ENCODE measurements at places on chromosomes 12 and 14.

DNA sequence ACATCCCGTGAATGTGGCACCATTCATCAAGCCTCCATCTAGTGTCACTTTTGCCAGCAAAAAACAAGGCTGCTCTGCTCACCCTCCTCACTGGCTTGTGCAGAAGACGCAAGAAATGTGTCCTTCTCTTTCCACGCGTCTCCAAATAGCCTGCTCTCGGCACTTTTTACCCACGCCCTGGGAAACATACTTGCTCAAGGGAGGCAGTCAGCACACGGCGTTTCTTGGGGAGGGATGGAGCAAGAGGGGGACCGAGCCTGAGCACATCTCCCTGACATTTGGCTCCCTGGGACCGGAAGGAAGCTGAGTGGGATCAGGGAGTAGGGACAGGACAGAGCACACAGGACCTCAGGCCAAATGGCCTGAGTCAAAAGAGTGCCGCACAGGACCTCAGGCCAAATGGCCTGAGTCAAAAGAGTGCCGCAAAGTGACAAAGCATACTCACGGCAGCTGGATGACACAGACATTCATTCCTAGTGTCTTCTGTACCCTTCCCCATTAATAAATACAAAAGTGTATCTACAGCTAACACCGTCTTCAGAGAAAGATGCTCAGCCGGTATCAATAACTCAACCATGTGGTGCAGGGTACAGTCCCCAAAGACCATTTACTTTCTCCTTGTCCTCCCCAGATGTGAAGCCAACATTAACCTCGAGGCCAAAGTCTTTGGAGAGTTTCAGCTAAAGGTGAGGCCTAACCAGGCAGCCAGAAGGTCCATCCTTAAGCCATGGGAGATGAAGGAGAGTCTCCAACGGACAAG lies 7.1 kb downstream of the BCL11B start:
- DNase-seq: no peak

DNA sequence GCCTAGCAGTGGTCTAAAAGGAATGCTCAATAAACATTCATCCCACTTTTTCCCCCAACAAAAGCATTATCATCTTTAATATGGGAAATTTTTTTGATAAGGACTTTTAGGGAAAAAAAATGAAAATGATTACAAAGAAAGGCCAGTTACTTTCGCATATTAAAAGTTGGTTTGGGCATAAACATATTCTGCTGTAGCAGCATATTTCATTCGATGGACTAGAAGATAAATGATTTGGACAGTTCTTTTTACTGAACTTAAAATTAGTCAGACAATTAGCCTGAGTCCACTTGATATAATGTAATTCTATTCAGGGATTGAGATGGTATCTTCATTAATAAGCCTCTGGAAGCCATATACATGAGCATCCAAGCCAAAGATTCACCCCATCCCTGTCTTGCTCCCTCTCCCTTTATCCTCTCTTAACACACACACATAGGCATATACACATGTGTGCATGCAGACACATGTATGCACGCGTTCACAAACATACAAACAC lies 299.1 kb downstream of the NUAK1 start:
- no peak for DNase-seq

GRCh38 chr14:69943084-69943780 lies 64.0 kb downstream of the SMOC1 start:
- DNase-seq: no peak

- DNase-seq: no peak
Observed at GRCh38 chr12:12439636-12440035, 82.8 kb downstream of the BORCS5 start.

DNA sequence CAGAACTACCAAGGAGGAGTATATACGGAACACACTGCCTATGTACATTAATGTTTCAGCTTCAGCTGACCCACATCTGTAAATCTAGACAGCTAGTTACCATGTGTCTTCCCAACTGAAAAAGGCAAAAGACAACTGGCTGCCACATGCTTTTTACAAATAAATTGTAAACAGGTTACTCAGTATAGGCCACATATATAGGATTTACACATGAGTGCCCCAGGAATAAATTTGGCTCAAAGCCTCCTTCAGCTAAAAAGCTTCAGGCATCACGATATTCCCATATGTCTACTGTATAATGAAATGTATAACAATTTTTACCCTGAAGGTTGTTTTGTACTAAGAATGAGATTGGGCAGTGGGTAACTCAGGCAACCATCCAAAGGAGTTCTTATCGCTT lies 175.9 kb upstream of the BMP4 start:
- no peak for DNase-seq

- DNase-seq: no peak
Observed at GRCh38 chr12:114774197-114774596, 90.2 kb upstream of the TBX3 start.

GRCh38 chr14:103107941-103108748 lies 13.6 kb downstream of the EXOC3L4 start:
- DNase-seq: no peak

DNA sequence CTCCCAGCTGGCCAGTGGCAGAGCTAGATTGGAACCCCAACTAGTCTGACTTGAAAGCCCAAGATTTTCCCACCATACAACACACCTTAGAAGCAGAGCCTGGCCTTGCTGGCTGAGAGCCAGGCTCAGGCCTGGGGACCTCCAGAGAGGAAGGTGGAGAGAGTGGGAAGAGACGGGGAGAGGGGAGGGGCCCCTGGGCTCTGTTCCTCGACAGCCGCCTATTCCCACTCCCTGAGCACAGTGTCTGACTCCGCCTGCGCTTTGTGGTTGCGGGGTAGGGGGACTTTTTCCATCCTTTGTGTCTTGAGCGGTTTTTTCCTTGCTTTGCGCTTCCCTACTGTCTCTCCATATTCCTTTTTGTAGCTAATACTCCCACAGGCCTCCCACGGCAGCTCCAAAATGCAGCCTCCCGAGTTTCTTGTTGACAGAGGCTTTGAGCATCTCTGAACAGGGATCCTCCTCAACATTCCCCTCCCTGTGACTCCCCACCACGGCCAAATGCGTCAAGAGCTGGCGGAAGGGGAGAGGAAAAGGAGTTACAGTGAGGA lies 4.0 kb upstream of the KCNH3 start:
- DNase-seq: no peak

DNA sequence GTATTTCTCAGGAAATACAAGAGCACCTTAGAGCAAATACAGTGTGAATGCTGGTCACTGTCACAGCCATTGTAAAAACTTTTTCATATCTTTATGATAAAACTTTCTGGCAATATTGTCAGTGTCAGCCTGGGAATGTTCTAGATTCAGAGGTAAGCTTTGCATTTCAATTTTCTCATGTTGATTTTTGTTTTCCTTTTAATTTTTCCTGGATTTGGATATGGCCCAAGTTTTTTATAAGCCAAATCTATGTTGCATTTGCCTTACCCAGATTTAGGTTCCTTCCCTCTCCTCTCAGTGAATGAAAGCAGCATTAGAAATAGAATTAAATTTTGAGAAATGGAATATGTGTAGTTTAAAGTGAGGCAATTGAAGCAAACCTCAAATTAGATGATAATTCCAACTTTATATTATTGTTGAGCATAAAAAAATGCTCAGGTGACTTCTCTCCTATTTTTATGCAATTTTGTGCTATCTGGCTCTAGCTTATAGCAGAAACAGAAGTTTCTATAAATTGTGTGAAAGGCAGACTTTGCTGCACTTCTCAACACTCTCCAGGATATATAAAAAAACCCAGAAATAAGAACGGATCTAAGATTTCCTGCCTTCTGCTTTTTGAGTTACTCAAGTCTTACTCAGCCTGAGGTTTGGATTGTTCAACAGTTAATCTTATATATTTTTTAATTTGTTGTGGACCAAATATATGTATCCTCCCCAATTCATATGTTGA lies 368.2 kb upstream of the PRICKLE1 start:
- DNase-seq: no peak

GRCh38 chr12:68227356-68227755 lies 1.7 kb upstream of the IL26 start:
- DNase-seq: no peak

- no peak for DNase-seq
Observed at GRCh38 chr12:8819666-8819980, 2.8 kb upstream of the A2ML1 start.

- DNase-seq: no peak
Observed at GRCh38 chr14:89212386-89213235, 204.4 kb downstream of the FOXN3 start.

GRCh38 chr12:61504396-61505080 lies 755.7 kb upstream of the USP15 start:
- DNase-seq: no peak

DNA sequence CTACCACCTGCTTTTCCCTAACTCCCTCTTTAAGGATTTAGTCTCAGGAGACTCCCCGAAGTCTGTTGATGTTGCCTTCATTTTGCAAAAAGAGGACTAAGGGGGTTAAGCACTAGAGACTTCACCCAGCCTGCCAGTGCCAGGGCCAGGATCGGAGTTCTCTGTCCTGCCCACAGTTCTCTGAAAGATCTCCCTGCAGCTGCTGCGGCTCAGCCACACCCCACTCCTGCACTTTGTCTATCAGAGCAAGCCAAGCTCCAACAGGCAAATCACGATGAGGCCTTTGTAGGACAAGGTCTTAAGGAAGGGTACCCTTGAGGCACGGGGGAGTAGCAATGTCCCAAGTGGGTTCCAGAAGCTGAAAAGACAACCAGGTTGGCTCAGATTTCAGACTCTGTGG lies 148.8 kb upstream of the EGLN3 start:
- DNase-seq: no peak

DNA sequence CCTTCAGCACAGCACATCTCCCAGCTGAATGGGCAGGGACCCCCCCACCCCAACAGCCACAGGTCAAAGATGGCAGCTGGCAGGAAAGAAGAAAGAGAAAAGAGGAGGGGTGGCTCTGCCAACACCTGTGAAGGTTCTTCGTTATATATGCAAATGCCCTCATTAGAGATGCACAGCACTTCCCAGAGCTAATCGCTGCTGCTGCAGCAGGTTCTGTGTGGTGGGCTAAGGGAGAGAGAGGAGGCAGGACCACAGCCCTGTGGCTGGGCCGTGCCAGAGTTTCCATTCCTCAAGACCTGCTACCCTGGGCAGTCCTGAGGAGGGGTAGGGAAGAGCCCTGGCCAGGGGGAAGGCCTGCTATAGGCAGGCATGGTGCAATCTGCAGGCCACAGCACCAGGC lies 28.7 kb downstream of the SMUG1 start:
- DNase-seq: no peak

Measured in stimulated activated CD8-positive, alpha-beta memory T cell treated with anti-CD3 and anti-CD28 coated beads, Interleukin-15, amount 100 ng/mL, for 24 hours (primary cell).